GOT3 (cell line): ENCODE measurements at places on chromosomes 7 and 10.

DNA sequence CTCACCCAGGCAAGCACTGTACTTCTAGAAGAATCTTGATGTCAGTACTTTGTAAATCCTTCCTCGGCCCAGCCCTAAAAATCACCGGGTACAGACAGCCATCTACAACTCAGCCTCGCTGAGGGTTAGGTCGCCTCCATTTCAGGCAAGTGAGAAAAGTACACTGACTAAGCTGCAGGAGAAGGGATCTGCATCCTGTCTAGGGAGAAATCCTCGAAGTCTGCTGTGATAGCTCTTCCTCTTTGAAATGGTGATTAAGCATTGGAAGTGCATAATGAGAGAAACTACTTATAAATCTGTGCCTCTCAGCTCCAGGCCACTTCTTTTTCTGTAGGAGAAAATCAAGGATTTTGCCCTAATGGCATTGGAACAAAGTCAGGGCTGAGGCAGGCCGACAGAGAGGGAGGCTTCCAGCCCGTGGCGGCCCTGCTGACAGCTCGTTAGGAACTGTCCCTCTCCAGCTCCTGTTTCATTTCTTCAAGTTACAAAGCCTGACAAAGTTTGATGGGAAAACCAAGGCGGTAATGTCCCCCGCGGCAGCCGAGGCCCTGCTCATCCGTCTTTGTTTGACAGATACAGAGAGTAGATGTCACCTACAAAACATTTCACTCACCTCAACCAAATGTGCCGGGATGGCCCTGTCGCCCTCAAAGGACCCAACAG is 14.1 kb upstream of the GOT1 start:
- no peak for DNase-seq

GRCh38 chr10:50554995-50555568 is 68.7 kb downstream of the SGMS1 start:
- DNase-seq: no peak

DNA sequence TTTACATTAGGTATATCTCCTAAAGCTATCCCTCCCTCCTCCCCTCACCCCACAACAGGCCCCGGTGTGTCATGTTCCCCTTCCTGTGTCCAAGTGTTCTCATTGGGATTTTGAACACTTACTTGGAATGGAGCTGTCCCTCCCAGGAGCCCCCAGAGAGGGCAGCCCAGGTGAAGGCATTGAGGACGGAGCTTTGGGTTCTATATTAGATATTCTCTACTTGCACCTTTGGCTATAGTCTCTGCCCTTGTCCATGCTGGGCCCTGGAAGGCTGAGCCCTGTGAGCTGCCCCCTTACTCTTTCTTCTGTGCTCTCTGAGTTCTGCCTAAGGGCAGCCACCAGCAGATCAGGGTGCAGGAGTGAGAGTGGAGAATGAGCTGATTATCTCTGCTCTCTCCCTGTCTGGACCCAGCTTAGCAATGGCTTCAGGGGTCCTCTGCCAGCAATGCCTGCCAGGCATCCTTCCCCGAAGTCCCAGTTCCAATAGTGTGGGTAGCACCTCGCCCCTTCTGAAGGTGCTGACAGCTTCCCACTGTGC is 11.2 kb downstream of the ADRA2A start:
- DNase-seq: no peak

GRCh38 chr7:80935991-80936780 is 17.3 kb upstream of the SEMA3C start:
- no peak for DNase-seq

- DNase-seq: no peak
Measured at GRCh38 chr10:15719899-15720634, at the start of gene ITGA8. TSS of gene ITGA8 (minus strand) at chr10:15719922. CDS start at chr10:15719771, 151 bp downstream.

DNA sequence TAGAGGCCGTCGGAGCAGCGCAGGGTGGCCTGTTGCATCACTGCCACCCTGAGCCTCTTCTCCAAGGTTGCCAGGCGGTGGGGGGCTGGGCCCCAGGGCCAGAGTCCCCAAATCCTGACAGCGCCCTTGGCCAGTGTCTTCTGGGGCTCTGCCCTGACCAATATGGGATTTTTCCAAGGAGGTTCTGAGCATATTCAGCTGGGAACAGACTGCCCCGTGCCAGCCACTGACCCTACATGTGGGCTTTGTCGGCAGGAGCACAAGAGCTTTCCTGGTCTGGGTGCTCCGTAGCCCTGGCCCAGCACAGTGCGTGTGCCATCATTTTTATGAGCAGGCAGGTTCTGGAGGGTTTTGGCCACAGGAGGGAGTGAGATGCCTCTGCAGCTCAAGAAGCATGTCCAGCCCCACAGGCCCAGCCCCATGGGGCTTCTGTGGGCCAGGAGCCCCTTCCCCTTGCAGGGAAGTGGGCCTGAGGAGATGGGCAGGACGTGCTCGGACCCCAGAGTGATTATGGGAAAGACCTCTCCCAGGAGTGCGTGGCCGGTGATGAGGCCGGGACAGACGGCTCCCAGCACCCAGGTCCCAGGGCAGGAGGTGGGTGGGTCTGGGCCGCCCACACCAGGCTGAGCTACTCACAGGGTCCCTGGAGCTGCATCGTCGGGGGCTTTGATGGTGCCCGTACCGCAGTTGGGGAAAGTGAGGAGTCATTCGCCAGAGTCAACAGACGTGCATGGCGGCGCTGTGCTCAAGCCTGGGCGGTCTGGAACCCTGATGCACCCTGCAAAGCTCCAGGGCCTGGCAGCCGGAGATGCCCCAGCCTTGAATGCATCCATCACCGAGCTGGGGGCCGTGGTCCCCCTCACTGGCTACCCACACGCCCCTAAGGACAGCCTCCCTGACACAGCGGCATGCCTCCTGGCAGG is 66.6 kb downstream of the PWWP2B start:
- no peak for DNase-seq

DNA sequence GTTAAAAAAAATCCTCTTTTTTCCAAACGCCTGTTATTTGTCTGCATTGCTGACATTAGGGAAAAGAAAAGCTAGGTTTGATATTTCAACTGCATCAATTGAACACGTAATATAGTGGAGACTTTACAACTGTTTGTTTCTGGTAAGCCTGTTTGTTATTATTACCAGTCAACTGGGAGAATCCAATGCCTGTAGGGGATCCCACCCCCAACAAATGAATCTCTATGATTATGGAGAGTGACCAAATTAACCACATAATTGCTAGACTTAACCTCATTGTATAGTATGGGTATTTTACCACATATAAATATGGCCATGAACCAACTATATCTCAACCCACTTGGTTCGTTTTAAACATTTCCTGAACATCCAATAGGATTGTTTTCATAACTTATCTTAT is 216.1 kb downstream of the TWIST1 start:
- DNase-seq: no peak

DNA sequence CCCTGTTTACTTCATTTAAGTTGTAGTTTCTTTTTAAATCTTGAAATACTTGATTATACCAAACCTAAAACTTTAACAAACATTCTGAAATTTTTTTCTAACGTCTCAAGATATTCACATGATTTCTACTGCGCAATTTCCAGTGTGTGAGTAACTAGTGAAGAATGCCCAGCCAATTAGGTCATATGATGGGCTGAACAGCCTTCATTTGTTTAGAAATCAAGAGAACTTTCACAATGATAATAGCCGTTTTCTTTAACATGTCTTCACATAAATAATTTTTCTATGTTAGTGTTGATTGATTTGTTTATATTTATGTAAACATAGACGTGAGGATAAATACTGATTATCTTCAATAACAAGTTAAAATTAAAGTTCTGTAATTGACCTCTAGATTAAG is 21.8 kb downstream of the STAM start:
- DNase-seq: no peak

DNA sequence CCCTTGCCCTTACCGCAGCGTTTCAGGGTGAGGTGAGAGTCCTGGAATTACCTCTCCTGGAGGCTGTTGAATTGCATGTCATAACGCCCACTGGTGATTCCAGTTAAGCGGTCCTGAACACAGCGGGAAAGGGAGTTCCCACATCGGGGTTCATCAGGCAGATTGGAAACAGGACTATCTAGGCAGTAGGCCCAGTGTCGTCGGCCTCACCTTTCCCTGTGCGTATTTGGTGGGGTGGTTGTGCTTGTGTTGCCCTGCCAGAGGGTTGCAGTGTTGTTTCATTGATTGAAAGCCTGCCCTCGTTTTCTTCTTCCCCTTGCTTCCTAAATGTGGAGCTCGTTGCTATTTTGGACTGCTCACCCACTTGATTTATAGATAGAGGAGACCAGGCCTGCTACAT is 10.6 kb upstream of the SUN1 start:
- DNase-seq: no peak

DNA sequence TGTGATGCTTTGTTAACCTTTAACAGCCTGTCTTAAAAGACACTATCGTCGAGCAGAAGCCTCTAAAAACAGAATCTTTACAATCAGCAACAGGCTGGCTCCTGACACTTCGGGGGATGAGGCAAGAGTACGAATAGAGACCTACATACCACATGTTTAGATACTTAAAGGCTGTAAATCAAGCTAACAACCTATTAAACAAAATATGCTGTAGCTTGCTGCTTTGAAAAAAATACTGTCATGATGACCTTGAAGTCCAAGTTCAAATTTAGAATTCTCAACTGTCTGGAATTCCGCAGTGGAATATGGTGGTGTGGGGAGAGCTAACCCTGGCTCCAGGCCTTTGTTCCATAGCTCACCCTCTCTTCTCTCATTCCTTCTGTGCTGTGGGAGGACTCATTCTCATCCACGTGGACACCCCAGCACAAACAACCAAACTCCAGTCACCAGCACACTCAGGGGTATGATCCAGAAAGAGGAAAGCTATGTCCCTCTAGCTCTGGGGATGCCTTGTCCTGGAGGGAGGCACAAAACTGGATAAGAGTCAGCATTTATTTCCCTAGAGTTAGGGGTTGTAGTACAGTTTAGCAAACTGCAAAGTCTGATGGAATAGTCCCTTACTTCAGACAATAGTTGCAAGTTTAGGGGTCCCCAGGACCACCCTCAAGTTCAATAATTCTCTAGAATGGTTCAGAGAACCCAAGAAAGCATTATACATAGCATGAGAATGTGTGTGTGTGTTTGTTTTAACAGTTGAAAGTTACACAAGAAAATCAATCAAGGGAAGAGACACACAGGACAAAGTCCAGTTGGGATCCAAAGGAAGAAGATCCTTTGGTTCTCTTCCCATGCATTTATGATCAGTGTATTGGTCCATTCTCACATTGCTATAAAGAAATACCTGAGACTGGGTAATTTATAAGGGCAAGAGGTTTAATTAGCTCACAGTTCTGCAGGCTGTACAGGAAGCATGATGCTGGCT is 196.1 kb upstream of the SVIL start:
- DNase-seq: no peak

DNA sequence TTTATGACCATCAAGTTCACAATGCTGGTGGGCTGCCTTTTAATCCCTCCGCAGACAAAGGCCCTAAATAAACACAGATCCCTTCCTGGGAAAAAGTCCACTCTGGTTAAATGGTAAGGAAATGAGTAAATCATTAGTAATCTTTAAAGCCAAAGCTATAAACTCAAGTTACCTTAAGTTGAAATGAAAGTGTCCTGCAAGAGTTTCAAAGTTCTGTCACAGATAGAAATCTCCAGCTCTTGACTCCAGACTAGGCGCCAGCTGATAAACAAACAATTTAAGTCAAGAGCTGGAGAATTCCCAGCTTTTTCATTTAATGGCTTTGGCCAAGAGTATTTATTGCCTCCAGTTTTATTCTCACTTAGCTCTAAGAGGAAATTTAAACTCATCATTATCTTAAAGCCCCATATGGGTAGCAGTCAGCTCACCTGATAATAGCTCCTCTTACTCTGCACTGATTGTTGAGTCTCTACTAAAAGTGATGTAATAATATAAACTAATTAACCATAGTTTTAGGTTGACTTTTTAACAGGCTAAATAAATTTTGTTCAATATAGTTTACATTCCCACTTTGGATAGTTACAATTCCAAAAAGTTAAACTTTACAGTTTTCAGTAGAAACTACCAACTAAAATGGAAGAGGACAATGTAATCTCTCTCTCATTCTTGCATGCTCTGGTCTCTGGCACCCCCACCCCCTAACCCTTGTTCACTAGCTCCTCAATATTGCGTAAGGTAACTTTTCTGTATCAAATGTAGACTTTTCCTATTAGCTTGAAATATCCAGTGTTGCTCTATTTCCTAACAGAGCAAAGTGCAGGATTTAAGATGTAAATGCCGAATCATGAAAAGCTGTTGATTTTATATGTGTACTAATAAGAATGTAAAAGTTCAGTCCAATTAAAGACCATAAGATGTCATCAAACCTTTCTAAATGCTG is 56.1 kb downstream of the HIBADH start:
- no peak for DNase-seq

GRCh38 chr7:133801341-133801740 is 325.8 kb upstream of the LRGUK start:
- no peak for DNase-seq

DNA sequence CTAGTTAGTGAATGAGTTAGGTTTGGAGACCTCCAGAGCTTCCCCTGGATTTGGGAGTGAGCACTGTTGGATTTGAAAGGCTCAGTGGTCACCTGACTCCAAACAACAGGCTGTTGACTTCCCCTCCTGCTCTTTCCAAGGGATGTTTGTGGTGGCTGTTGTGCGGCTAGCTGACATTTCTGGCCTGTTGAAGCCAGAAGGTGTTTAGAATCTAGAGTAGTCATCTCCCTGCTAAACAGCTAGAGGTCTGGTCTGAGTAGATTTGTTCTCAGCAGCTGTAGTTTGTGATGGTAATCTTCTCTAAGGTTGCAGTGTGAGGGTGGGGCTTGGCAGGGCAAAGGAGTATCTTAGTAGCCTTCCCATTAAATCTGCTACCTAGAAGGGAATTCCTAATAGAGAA is 30.1 kb downstream of the BPGM start:
- no peak for DNase-seq

DNA sequence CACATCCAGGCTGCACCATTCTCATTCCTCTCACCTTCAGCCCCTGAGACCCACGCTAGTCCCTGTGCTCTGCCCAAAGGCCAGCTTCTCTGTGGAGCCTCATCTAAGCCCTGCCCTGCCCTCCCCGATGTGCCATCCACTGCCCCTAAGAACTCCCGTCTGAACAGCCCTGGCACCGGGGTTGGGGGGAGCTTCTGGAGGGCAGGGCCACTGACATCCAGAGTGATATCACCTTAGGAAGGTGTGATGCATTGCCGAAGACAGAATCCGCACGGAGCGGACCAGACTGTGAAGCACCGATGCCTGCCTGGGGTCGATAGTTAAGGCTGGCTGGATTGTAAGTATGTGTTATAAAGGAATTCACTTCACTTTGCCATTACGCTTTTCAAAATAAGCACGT is 511.0 kb downstream of the PTPRN2 start:
- DNase-seq: no peak

GRCh38 chr10:43068471-43069210 is 8.2 kb upstream of the RET start:
- DNase-seq: no peak

DNA sequence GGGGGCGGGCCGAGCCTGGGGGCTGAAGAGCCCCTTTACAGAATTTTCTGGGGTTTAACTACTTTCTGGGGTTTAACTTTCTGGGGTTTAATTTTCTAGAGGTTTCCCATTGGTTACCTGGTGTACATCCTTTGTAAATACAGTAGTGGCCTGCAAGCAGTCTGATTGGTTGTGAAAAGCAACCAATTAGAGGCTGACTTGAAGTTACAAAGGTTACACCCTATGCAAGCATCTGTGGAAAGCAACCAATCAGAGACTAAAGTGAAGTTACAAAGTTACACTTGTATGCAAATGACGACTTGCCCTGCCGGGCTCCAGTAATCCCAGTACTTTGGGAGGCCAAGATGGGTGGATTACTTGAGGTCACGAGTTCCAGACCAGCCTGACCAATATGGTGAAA is 27.4 kb downstream of the GTF2I start:
- no peak for DNase-seq

GRCh38 chr7:34165927-34166550 is 260.7 kb downstream of the BMPER start:
- no peak for DNase-seq
